ENCODE measurements at places on chromosomes 7 and 10. TPM values are rescaled to one million over a fixed set of nuclear protein-coding genes. Genes with fewer than 3 reads are reported as not detected.

- DNase-seq, result no peak
Measured at GRCh38 chr10:11465406-11465805, 146.0 kb downstream of the USP6NL start.

GRCh38 chr10:63723741-63724140, 202.5 kb downstream of the REEP3 start:
- no peak for DNase-seq

DNA sequence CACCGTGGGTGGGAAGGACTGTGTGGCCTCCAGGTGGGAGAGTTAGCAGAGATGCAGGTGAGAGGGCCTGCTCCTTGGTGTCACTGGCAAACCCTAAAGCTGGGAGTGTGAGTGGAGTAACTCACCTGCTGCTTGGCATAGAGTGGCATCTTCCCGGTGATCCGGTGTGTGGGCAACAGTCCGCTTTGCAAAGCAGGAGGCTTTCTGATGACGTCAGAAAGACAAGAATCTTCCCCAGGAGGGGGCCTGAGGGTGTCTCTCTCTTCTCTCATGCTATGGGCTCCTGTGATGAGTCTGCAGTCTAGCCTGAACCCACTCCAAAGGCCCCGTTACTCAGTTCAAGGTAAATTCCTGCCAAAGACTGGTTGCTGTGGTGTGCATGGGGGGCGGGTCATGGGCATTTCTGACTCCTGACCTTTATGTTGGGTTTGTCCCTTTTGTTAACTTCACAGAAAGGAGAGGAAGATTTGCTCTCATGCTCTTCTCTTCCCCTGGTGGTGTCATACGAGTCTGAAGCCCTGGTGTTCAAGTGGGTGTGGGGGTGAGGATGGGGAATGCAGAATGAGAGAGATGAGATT, 187.9 kb downstream of the GATA3 start:
- no peak for DNase-seq

The IDI2 gene
- total RNA-seq, result not detected

DNA sequence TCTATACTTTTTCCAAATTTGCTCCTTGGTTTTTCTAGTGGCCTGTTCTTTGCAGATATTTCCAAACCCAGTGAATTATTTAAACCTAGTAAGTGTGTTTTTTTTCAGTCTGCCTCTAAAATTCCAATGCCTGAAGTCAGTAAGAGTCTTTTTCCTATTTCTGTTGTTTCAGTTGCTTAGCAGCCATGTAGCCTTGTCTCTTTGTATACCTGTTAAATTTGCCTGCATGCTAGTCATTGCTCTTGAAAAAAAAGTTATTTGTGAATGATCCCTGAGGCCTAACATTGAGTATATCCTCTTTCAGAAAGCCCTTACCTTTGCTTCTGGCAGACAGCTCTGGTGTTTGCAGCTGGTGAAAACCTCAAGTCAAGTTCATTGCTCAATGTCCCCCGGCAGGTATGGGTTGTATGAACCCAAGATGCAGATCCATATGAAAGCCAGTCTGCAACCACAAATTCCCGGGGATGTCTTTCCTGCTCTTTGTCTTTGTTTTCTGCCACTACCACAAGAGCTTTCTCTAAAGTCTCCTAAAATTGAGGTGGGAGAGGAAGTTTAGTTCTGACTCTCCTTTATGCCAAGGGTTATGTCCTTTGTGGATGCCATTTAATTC, 35.7 kb downstream of the CH25H start:
- DNase-seq, result no peak
